RKO (cell line): ENCODE measurements at places on chromosomes 7 and 10.

GRCh38 chr7:130359276-130359857, 14.8 kb downstream of the CPA5 start:
- DNase-seq = no peak

GRCh38 chr10:132481690-132482089, 55.9 kb upstream of the INPP5A start:
- no peak for DNase-seq

DNA sequence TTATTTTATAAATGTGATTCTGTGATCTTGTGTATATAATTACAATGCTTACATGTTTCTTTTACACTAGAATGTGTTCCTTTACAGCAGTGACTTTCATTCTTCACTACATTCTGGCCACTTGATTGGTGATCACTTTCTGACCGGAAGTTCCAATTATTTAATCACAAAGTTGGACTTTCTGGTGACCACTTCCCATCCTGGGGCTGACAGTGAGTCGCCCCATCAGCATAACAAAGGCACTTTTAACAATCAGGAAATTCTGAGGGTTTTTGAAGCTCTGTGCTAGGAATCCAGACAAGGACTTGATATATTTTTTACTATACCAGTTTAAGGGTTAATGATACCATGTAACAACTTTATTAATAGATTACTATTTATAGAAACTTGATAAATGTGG, 282.3 kb upstream of the KAT6B start:
- no peak for DNase-seq

GRCh38 chr10:70866424-70866823, 21.9 kb downstream of the PCBD1 start:
- no peak for DNase-seq

DNA sequence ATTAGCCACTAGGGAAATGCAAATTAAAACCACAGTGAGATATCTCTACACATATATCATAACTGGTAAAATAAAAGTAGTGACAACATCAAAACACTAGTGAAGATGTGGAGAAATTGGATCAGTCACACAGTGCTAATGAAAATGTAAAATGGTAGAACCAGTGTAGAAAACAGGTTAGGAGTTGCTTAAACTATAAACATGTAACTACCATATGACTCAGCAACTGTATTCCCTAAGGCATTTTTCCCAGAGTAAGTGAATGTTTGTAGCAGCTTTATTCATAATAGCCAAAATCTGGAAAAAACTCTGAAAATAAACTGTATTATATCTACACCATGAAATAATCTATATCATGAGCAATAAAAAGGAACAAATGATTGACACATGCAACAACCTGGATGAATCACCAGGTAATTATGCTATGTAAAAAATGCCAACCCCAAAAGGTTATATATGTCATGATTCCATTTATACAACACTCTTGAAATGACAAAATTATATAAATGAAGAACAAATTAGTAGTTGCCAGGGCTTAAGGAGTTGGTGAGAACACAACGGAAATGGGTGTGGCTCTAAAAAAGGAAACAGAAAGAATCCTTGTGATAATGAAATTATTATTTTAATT, 22.8 kb downstream of the SLC25A40 start:
- DNase-seq = no peak
